ENCODE measurements at places on chromosomes 6 and 20.

GRCh38 chr6:42049116-42049809, 1.1 kb upstream of the TAF8 start:
- DNase-seq, result no peak

- DNase-seq, result no peak
Measured at GRCh38 chr6:90469906-90470305, 117.0 kb downstream of the MAP3K7 start.

GRCh38 chr6:43968110-43968965, 158.9 kb downstream of the MRPL14 start:
- DNase-seq, result no peak

- no peak for DNase-seq
Measured at GRCh38 chr20:52748285-52748932, 223.7 kb upstream of the TSHZ2 start.

DNA sequence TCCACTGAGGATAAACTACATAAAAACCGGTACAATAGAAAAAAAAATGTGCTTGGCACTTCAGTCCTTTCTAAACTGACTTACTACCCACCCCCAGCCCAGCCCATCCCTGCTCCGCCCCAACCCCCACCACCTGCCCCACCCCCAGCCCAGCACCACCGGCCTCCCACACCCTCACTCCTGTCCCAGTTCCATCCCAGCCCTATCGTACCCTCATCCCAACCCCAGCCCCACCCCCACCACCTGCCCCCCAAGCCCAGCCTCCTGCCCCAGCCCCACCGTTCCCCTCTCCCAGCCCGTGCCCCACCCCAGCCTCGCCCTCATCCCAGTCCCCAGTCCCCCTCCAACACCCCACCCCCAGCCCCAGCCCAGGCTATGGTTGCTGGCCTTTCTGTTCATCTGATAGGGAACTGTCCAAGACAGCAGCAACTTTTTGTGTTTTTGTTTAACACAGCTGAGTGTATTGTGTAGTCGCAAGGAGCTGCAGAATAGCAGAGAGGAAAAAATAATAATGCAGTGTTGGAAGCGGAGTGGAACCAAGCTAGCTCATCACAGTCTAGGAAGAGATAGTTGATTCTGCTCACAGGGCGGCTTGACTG, 61.9 kb downstream of the SASH1 start:
- DNase-seq, result no peak

- DNase-seq, result no peak
Measured at GRCh38 chr6:34593701-34594100, 37.6 kb upstream of the SPDEF start.

DNA sequence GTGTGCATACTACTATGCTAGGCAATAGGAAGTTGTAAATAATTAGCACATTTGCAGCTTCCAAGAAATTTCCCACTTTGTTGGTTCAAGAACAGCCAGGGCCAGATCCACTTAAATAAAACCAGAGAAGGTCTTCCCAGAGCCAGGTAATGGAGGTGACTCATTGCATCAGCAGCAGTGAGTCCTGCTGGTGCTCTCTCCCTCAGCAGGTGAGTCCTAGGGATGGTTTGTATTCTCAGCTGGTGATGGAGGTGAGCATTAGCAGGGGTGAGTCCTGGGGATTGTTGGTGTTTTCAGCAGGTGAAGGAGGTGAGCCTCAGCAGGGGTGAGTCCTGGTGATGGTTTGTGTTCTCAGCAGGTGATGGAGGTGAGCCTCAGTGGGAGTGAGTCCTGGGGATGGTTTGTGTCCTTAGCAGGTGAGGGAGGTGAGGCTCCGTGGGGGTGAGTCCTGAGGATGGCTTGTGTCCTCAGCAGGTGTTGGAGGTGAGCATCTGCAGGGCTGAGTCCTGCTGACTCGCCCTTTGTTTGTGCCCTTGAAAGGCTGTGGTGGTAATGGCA, 232.8 kb upstream of the EXOC2 start:
- no peak for DNase-seq
